NCI-H524 (cell line): ENCODE measurements at places on chromosomes 16 and 17.

- no peak for DNase-seq
Observed at GRCh38 chr17:15247891-15248529, 17.1 kb downstream of the PMP22 start.

DNA sequence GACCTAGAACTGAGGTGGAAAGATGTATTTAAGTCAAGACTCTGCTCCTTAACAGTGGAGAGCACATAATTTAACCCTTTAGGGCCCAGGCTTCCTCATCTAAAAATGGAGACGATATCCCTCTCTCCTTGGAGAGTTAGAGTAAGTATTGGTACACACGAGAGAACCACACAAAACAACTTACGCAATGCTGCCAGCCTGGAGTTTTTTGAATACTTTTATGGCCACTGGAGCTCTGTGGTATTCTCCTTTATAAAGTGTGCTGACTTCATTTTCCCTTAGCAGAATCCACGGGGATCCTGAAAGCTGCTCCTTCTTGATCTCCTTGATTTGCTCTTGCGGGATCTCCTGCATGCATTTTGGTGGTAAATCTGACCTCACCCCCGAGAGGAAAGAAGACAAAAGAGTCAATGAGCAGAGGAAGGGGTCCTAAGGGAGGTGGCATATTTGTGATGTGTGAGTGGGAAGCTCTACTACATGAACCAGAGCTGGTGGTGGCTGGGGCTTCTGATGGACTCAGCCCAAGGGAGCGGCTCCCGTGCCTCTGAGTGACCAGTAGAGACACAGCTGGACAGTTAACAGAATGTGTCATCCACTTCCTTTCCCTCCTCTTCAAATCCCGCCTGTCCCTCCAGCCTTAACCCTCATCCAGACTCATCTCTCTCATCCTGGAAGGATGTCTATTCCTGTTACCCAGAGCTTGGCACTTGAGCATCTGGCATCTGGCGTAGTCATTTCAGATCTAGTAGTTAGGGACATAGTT is 9.4 kb downstream of the MLKL start:
- DNase-seq: no peak

GRCh38 chr17:70636517-70637133 is 467.3 kb downstream of the KCNJ2 start:
- no peak for DNase-seq

GRCh38 chr17:42361781-42362186 is 26.5 kb downstream of the STAT3 start:
- no peak for DNase-seq

DNA sequence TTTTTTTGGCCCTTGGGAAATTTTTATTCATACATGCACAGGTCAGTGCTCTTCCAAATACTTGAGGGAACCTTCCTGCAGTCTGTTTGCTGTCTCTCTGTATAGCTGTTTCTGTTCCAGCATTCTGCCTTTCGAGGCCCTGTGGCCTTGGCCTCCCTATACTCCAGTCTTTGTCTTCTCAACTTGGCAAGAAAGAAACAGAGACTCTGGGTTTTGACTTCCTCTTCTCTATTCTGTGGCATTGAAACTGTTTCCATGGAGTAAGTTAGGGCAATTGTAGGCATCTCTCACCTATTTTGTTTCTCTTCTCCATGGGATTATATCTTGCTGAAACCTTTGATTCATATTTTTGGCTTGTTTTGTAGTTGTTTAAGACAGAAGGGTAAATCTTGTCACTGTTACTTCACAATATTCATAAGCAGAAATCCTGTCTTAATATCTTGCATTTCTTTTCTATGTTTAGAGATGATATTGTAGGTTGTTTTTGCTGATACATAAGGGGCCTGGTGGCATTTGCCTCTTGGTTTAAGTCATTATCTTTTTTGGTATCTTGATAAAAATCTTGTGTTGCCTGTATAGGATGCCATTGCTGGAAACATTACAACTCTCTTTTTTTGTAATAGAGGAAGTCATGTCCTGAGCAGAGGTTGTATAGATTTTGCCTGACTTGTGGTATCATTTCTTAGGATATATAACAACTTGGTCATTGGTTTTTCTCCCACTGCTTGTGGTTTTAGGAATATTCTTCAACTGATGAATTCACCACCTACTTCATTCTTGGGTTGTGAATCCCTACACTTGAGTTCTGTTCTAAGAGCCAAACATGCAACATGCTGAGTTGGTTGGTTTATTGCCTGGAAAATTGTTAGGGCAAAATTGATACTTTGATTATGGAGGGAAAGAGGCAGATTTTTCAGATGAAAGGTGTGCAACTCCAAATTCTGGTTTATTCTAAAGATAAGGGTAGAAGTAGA is 168.6 kb downstream of the FTO start:
- no peak for DNase-seq

DNA sequence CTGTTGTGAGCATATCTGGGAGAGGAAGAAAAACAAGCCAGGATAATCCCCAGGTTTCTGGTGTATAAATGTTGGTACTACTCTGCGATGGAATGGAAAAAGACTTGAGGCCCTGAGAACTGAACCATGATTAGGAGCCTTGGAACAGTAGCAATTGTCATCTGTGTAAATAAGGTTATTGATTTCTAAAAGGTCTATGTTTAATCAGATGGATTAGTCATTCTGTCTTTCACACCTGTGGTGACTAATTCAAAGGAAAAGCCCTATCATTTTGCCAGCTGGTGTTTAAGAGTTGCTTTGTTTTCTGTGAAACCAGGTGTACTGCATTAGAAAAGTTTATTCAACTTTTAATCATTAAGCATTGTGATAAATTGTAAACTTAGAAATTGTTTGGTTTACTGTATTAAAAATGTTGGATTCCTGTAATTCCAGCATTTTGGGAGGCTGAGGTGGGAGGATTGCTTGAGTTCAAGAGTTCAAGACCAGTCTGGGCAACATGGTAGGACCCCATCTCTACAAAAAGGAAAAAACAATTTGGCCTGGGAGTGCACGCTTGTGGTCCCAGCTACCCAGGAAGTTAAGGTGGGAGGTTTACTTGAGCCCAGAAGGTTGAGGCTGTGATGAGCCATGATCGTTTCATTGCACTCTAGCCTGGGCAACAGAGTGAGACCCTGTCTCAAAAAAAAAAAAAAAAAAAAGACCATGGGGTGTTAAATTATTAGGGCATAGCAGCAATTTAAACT is 29.0 kb upstream of the KPNB1 start:
- no peak for DNase-seq

GRCh38 chr17:11303773-11304394 is 62.9 kb downstream of the SHISA6 start:
- DNase-seq: no peak

GRCh38 chr16:20041924-20042596 is 31.6 kb downstream of the GPR139 start:
- no peak for DNase-seq

DNA sequence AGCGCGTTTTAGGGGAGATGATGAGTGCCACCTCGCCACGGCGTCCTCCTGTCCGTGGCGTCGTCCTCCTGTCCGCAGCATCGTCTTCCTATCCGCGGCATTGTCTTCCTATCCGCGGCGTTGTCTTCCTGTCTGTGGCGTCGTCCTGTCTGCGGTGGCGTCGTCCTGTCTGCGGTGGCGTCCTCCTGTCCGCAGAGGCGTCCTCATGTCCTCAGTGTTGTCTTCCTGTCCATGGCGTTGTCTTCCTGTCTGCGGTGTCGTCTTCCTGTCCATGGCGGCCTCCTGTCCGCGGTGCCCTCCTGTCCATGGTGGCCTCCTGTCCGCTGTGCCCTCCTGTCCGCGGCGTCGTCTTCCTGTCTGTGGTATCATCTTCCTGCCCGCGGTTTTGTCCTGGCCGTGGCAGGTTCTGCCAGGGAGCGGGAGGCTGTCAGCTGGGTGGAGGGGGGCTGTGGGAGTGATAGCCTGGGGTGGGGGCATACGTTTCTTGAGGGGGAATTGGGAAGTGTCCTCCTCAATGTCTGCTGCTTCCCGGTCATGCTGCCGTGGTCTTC is 30.9 kb downstream of the TBCD start:
- DNase-seq: no peak

- no peak for DNase-seq
Observed at GRCh38 chr17:10875430-10875851, 37.6 kb upstream of the PIRT start.

- DNase-seq: peak; percentile 85
Observed at GRCh38 chr16:68704232-68704867, 32.7 kb upstream of the CDH1 start.

GRCh38 chr17:81513372-81513752 is 763 bp upstream of the ACTG1 start:
- DNase-seq: peak; percentile 78

DNA sequence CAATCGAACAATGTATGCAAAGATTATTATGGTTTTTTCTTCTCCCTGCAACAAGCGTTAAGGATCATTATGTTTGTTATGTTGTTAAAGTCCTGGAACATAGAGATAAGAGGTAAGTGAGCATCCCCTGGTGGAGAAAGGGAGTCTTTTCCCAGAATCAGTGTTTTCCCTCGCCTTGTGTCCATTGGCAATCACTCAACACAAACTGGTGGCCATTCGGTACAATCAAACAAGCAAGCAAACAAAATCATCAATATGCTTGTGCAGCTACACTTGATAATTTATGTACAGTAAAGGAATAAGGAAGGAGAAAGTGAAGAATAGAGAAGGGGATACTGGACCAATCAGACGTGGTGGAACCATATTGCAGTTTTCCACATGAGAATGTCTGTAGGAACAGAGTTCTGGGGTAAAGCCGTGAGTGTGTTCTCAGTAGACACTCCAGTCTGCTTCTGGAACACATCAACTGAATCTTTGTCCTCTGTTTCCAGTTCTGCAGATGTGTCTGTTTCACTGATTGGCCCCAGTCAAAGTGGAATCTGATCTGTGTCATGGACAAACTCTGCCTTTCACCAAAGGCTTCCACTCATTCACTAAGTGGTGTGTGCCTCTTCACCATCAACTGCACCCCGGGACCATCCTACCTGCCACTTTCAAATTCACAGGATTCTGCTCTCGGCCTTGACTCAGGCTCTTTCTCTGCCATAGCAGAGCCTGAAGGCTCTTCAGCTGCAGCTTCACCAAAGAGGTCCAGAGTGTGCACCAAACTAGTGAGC is 169.5 kb downstream of the AHSP start:
- DNase-seq: peak; percentile 15

- no peak for DNase-seq
Observed at GRCh38 chr17:27218041-27218440, 75.9 kb upstream of the WSB1 start.

- DNase-seq: no peak
Observed at GRCh38 chr17:3929181-3929580, 12.9 kb upstream of the P2RX1 start.

- DNase-seq: no peak
Observed at GRCh38 chr16:89550421-89551007, 10.0 kb upstream of the RPL13 start.

- DNase-seq: peak; percentile 56
Observed at GRCh38 chr16:46629331-46630219, 8.4 kb upstream of the SHCBP1 start.

- DNase-seq: no peak
Observed at GRCh38 chr17:78589031-78589675, 12.0 kb upstream of the DNAH17 start.

DNA sequence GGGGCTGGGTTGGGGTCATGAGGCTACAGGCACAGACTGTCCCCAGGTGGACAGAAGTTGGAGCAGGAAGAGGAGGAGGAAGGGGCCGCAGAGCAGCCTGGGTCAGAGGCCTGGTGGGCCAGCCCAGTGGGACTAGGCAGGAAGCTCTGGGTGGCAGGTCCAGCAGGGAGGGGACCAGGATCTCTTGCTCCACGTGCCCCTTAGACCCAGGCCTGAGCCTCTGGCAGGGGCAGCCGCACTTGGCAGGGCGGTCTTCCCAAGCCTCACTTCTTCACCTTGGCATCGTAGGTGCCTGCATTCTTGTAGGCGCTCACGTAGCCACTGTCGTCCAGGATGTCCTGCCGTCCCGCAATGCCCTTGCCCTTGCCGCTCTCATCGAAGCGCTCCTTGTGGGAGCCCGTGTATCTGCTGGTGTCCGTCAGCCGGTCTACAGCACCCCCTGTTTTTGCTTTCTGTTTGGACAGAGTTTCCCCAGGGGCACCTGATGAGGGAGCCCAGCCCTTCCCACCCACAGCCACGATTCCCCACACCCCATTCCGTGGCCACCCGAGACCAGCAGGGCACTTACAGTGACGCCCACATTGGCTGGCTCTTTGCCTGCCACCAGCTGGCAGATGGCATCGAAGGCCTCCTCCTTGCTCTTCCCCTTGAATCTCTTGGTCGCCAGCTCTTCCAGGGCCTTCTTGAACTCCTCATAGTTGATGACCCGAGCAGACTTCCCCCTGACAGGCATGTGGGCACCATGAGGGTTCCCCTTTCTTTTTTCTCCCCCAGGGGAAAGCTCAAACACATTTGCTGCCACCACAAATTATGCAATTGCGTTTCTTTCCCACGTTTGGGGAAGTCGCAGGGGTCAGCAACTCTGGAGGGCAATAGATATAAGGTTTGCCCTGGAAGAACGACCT is 3.1 kb downstream of the TPPP3 start:
- no peak for DNase-seq

DNA sequence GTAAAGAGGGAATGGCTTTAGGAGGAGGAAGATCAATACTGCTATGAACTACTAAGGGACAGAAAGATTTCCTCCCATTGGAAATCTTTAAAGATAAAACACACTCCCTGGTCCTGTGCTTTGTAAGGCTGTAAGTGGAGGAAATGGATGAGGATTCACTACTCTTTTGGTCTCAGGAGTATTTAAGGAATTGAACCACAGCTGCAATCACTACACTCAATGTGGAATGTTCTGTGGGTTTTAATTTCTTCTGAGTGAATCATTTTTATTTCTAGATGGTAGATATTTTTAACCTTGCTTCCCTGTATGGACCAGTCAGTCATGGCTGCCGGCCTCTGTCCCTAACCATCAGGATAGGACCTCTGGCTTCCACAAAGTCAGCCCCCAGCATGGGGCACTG is 65.6 kb downstream of the SDR42E1 start:
- DNase-seq: no peak

DNA sequence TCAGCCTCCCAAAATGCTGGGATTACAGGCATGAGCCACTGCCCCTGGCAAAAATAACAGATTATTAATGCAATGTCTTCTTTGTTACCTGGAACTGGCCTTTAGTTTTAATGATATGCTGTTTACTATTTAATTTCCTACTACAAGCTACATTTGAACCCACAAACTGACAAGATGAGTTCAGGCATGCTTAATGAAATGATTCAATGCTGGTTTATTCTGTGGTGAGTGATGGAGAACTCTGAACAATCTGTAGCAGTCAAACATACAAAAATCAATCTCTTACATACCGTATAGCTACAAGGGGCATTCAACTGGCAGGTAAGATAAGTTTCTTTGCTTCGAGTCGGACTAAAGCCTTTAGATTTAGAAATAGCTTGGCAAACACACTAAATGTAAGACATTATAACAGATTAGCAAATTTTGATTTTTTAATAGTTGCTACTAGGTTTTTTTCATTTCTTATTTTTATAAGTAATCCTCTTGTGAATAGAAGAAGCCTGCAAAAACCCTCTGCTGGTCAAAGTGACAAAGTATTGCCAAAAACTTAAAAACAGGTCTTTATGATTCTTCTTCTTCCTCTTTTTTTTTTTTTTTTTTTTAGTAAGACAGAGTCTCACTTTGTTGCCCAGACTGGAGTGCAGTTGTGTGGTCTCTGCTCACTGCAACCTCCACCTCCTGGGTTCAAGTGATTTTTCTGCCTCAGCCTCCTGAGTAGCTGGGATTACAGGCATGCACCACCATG is 138.5 kb downstream of the SSH2 start:
- DNase-seq: no peak
